ENCODE measurements at places on chromosomes 3 and 15. TPM values are rescaled to one million over a fixed set of nuclear protein-coding genes. Genes with fewer than 3 reads are reported as not detected.
A peak's percentile ranks its signal among the peaks of the same experiment; 100 is the strongest.

DNA sequence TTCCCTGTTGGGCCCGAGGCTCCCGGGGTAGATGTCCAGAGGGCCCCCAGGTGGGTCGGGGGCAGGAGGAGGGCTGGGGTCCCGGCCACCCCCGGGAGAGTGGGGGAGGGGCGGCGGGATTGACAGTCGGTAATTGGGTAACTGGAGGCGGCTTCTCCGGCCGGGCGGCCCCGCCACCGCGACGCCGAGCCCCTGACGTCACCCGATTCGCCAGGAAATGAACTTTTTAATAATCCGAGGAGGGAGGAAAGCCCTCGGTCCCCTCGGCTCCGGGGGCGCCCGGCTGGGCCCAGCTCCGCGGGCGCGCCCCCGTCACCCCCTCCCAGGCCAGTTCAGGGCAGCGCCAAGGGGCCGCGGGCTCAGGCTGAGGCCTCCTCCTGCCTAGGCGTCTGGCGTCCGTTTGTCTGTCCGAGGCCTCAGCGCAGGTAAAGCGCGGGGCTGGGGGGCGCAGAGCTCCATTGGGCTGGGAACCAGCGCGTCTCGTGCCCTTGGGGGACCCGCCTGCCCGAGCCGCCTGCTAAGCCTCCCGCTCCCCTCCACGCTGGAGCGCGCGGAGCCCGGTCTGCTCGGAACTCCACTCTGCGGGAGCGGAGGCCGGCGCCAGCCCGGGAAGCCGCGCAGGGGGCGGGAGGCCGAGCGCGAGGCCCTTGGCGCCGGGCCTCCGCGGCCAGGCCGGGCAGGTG lies 3.9 kb downstream of the GATA2 start:
- peak; percentile 79 for DNase-seq

The PCNP gene
- total RNA-seq, result 137 TPM

DNA sequence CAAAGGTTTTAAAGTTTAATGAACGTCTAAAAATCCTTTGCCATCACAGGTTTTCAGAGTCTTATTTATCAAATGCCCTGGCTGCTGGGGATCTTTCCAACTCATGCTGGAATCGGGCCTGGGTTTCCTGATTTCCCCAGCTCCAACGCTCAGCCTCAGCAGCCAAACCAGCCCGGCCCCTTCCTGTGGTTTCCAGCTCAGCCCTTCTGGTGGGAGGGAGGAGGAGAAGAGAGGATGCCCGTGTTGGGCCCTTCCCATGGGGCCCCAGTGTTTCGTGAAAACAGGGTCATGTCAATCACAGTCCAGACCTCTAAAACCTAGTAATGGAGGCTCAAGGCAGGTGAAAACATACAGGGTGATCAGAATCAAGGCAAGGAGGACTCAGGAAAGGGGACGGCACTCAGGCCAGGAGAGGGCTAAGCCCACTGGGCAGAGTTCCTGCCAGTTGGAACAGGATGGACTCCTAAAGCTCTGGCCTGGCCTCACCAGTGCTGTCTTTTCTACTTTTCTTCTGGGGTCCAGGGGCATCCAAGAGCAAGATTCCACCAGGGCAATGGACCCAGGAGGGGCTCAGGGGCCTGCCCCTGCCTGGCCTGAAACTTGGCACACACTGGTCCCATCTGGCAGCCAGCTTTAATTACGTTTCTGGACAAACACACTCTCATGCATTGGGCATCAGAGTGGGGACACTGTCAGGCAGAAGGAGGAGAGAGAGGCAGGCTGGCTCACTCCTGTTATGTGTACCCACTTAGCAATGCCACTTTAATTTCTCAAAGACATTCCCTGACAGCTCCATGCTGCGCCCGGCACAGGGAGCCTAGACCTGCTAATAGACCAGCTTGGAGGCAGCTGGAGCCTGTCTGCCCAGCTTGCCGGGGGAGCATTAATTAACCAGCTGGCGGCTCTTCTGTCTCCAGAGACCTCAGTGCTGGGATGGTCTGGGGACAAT lies 194.6 kb downstream of the FAM43A start:
- no peak for DNase-seq

DNA sequence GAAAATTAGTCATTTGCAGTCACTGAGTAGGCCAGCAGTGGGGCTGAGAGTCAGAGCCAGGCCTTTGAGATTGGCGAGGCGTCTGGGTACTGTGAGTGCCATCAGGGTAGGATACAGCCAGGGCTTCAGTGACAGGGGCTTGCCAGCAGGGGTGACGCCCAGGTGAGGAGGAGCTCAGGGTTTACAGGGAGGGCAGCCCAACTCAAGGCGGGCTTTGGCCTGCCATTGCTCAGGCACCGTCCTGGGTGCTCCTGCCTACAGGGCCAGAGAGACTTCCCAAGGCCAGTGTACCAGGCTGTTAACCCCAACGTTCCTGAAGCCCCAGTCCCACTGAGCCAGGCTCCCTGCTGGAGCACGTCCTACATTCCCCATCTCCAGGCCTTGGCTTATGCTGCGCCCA lies 152.0 kb downstream of the FBLN2 start:
- no peak for DNase-seq

The DAZL gene
- not detected for total RNA-seq

All from left lung (tissue), 14 donors.